Epithelial cell of prostate (primary cell): ENCODE measurements at places on chromosomes 12 and 14.

DNA sequence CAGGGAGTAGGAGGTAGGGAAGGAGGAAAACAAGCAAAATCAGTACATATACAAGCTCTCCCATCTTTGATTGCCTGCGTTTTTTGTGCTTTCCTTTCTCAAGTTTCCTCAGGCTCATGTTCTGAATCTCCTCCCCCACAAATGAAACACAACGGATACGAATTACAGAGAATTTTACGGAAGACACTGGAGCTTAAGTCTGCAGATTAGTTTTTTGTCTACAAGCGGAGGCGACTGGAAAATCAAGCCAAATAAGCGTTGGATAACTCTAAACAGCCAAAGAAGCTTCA, 612 bp downstream of the WBP11 start:
- no peak for DNase-seq

- peak; percentile 71 for DNase-seq
Observed at GRCh38 chr12:92551853-92552397, 150.9 kb upstream of the PLEKHG7 start.

- no peak for DNase-seq
Observed at GRCh38 chr12:114371250-114371649, 34.7 kb downstream of the TBX5 start.

GRCh38 chr12:52258335-52258901, 16.0 kb upstream of the KRT86 start:
- no peak for DNase-seq

GRCh38 chr14:104694475-104694950, 5.1 kb downstream of the INF2 start:
- DNase-seq: no peak

DNA sequence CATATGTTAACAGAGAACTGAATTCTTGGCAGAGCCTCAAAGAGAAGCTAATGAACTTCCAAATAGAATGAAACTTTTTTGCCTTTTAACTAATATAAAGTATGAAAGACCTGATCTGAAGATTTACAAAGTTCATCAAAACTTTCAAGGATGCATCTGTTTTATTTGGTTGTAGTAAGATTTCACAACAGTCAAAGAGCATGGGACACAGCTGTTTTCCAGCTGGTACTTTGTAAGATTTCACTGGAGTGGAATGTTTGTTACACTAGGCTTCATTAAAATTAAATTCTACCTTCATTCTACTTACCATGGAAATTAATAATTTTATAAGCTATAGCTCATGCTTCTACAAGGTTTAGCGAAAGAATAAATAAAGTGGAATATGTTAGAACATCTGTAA, 351.2 kb downstream of the SLC6A15 start:
- no peak for DNase-seq

DNA sequence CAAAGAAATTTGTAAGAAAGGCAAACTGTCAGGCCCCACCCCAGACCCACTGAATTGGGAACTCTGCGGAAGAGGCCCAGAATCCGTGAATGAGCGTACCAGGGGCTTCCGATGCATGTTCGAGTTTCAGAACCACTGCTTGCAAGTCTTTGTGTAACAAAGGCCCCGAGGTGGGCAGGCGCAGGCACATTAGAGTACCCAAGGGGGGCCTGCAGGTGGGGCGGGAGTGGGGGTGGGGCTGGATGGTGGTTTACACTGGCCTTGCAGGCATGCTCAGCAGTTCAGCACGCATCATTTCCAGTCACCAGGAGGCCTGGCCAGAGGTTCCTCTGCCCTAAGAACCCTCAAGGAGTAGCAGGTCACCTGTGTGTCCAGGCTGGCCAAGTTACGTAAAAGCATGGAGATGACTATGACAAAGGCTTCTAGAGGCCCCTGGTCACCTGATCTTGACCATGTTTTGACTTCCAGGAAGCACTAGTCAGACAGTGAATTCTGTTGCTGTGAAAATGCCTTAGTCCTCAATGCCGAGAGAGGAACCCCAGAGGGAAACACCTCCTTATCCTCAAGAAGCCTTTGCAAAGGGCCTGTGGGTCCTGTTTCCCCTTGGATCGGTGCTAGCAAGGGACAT, 33.2 kb upstream of the IRF2BPL start:
- no peak for DNase-seq

GRCh38 chr12:88336076-88336739, 194.1 kb downstream of the TMTC3 start:
- no peak for DNase-seq

- DNase-seq: no peak
Observed at GRCh38 chr12:113082486-113083148, 26.1 kb downstream of the DTX1 start.

- no peak for DNase-seq
Observed at GRCh38 chr12:4992871-4993270, 50.8 kb upstream of the KCNA5 start.

DNA sequence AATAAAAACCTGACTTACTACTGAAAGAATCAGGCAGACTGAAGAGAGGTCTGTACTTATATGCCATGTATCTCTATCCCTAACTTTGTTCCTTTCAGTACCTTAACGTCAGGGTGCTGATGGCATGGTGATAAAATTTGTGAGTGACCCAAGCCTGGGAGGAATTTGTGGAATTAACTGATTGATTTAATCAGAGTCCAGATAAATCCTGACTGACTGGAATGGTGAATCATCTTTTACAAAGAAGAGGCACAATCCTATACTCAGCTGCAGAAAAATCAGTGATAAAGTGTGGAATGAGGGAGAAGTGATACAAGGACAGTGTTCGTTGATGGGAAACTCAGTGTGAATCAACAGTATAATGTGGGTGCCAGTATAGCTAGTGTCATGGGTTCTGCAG, 3.7 kb downstream of the TDG start:
- no peak for DNase-seq

GRCh38 chr12:14279845-14280244, 85.6 kb upstream of the ATF7IP start:
- no peak for DNase-seq

DNA sequence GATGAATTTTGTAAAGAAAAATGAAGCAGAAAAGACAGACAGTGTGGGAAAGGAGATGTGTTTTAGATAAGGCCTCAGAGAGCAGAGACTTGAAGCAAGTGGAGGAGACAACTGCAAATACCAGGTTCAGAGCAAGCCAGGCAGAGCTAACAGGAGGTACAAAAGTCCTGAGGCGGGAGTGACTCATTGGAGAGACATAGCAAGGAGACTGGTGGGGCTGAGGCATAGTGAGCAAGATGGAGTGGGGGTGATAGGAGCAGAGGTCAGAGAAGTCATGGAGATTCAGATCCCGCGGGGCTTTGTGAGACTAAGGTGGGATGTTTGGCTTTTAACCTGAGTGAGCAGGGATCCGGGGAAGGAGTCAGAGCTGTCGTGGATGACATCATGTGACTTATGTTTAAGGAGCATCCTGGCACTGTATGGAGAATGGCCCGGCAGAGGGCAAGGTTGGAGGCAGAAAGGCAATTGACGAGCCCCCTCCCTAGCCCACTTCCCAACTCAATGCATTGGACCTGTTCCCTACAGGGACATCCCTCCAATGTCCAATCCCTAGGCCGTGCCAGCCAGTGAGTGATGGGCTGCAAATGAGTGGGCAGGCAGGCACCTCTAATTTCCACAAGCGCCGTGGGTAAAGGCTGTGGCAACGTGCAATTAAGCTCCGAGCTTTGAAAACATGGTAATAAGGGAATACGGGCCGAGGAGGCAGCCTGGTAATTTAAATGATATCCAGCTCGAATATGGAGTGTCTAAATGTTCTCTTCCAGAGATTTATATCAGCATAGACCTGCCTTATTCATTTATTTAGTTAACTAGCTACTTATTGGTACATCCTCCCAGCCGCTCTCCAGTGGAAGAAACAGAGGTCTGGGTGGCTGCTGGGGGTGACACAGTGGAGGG, 206.8 kb upstream of the LHX5 start:
- DNase-seq: no peak

- DNase-seq: no peak
Observed at GRCh38 chr14:68610251-68610793, 182.5 kb downstream of the ZFP36L1 start.

- DNase-seq: no peak
Observed at GRCh38 chr12:93387780-93388179, 10.1 kb downstream of the NUDT4 start.

DNA sequence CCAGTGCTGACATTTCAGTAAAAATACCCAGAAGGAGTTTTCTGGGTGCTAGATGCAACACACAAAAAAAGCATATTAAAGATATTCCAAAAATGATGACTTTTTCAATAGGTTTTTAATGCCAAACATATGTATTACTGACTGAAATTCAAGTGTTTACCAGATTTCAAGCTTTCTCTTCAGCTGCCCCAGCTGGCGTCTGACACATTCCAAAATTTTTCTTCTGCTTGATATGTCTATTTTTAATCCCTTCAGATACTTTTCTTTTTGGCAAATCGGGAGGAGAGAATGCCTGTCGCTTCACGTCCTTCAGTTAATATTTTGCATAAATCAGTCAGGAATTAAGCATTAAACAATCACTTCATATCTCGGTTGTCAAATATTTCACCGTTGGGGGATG, 7.1 kb upstream of the CCDC60 start:
- no peak for DNase-seq

- no peak for DNase-seq
Observed at GRCh38 chr12:92020983-92021665, 124.5 kb downstream of the BTG1 start.

GRCh38 chr12:93441081-93441616, 598 bp downstream of the UBE2N start:
- DNase-seq: no peak

GRCh38 chr12:49017891-49018260, 700 bp downstream of the PRKAG1 start:
- DNase-seq: no peak

DNA sequence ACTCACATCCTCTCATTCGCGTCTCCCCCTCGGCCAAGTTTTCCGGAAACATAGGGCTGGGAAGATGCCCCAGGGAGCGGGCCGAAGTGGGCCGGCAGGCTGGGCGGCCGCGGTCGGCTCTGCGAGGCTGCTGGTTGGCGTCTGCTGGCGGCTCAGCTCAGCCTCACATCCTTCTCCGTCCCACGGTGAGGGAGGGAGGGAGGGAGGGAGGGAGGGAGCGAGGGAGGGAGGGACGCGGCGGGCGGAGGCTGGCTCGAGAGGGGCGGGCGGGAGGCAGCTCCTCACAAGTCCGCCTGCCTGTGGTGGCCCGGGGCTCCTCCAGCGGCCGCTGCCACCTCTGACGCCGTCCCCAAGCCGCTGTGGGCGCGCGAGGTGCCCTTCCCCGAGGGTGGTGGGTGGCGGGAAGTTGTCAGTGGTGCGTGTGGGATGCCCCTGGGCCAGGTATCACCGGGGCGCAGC, 93.8 kb downstream of the RFLNA start:
- DNase-seq: no peak

GRCh38 chr12:92786045-92786444, 83.3 kb downstream of the PLEKHG7 start:
- DNase-seq: no peak

DNA sequence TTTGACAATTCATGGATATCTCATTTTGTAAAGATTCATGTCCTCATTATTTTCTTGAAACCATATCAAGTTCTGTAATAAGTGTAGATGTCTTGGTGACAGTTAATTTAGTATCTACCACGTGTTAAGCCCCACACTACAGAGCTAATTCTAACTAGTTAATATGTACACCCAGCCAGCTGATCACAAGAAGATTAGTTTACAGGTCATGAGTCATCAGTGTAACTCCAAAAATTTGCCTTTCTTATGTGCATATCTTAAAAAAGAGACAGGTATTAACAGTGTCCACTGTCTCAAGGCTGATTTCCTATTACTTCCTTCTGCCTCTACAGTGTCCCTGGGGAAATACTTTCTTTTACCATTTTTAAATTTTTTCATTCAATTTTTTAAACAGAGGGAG, 13.3 kb upstream of the YBX3 start:
- no peak for DNase-seq

DNA sequence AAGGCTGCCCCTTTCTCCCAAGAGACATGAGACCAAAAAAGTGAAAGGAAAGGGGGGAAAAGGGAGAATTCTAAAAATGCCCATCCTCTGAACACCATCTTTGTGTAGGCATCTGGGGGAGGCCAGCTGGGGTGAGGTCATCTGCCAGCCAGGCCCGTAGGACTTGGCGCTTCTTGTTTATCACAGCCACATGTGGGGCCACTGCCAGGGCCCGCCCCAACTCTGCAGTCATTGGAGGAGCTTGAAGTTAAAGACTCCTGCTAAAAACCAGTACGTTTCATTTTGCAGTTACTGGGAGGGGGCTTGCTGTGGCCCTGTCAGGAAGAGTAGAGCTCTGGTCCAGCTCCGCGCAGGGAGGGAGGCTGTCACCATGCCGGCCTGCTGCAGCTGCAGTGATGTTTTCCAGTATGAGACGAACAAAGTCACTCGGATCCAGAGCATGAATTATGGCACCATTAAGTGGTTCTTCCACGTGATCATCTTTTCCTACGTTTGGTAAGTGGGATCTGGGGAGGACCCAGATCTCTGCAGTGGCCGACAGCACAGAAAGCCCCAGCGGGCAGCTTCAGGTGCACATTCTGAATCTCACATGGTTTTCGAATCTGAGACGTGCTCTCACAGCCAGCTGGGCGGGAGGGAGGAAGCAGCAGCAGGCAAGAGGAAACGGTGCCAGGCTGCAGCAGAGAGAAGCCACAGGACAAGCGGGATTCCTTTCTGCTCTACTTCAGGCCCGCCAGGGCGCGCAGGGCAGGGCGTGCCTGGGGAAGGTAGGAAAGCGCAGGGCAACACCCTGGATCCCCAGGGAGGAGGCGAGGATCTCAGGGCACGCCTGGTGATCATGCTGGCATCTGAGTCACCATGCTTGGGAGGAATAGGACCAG, at the start of gene P2RX7:
Gene P2RX7 (plus strand): TSS at position 276 of the 881 bp plus-strand sequence. CDS start 95 bp downstream, at position 371.
- DNase-seq: peak; percentile 57

GRCh38 chr12:76137606-76138005, 53.1 kb upstream of the NAP1L1 start:
- no peak for DNase-seq

DNA sequence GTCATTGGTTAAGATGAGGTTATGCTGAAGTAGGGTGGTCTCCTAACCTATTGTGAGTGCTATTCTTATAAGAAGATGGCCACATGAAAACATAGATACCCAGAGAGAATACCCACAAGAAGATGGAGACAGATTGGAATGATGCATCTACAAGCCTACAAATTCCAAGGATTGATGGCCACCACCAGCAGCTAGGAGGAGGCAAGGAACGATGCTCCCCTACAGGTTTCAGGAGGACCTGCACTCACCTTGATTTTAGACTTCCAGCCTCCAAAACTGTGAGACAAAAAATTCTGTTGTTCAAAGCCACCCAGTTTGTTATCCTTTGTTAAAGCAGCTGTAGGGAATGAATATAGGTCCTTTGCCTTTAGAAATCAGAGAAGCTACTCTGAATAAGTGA, 227.4 kb downstream of the NEDD1 start:
- DNase-seq: no peak

DNA sequence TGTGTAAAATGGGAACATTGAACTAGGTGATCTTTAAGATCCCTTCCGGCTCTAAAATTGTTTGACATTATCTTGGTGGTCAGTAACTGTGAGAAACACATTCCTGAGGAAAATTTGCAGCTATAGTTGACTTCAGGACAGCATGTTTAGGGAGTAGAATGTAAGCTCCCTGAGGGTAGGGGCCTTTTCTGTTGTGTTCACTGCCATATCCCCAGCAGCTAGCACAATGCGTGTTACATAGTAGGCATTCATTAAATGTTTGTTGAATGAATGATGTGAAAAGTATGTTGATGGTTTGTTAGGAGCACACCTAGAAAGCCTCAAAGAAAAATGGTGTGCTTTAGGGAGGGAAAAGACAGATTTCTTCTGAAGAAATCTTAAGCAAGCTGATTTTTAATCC, 38.5 kb upstream of the KCNMB4 start:
- no peak for DNase-seq
